Testis (tissue), 5 donors: ENCODE measurements at places on chromosomes 2 and 18. TPM values are rescaled to one million over a fixed set of nuclear protein-coding genes. Genes with fewer than 3 reads are reported as not detected.
A peak's percentile ranks its signal among the peaks of the same experiment; 100 is the strongest.

DNA sequence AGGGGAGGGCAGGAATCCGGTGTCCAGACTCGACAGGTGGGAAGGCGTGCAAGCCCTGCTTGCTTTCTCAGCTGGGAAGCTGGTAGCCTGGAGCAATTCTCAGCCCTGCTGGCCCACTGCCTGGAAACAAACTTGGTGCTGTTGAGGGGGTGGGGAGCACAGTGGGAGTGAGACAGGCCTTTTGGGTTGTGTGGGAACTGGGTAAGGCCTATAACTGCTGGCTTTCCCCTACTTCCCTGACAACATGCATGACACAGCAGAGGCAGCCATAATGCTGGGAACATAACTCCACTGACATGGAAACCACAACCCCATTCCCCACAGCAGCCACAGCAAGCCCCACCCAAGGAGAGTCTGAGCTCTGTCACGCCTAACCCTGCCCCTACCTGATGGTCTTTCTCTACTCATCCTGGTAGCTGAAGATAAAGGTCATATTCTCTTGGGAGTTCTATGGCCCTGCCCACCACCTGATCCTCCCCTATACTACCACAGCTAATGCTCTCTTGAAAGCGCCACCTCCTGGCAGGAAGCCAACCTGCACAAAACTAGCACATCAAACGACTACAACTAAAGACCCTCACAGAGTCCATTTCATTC is 122.9 kb upstream of the ACVR1C start:
- H3K27me3 ChIP-seq = no peaks in the 10 kb centered on the region
- no peak for DNase-seq

The UGT1A8 gene
- total RNA-seq = 0.19 TPM

The KIAA2012 gene
- total RNA-seq = 1.3 TPM

GRCh38 chr2:238724728-238725127 is 123.2 kb upstream of the TWIST2 start:
- H3K4me1 ChIP-seq = peaks cover 12% of the 10 kb centered on the region
- DNase-seq = peak; percentile 15
- H3K27ac ChIP-seq = peak overlapping the region; percentile 26
- no peak overlapping the region for H3K4me3 ChIP-seq

- no peak overlapping the region for H3K4me3 ChIP-seq
- no peak for DNase-seq
- H3K4me1 ChIP-seq = no peaks in the 10 kb centered on the region
- no peaks in the 10 kb centered on the region for H3K36me3 ChIP-seq
Measured at GRCh38 chr18:45175511-45175910, 439.8 kb upstream of the SLC14A2 start.

DNA sequence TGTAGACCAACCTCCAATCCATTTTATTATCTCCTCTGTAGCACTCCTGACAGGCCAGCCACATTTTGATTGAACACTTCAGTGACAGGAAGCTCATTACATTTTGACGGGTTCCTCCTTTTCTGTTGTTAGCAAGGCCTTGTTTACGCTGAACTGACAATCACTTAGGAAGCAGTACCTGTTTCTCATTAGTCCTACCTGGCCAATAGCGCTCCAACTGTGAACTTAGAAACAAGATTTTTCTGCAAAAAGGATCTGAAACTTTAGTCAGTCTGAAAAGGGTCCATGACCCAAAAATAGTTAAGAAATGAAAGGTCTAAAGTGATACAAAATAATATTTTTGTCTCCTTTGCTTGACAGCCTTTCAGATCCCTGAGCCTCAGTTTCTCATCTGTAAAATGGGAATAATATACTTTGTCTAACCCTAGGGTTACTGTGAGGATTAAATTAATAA is 119.6 kb upstream of the MSTN start:
- H3K27me3 ChIP-seq = no peaks in the 10 kb centered on the region
- no peak for DNase-seq
- H3K4me3 ChIP-seq = no peak overlapping the region

GRCh38 chr2:242098034-242098433 is 228.5 kb downstream of the RTP5 start:
- H3K36me3 ChIP-seq = no peaks in the 10 kb centered on the region
- H3K27ac ChIP-seq = no peak overlapping the region
- H3K27me3 ChIP-seq = no peaks in the 10 kb centered on the region
- no peaks in the 10 kb centered on the region for H3K4me1 ChIP-seq

DNA sequence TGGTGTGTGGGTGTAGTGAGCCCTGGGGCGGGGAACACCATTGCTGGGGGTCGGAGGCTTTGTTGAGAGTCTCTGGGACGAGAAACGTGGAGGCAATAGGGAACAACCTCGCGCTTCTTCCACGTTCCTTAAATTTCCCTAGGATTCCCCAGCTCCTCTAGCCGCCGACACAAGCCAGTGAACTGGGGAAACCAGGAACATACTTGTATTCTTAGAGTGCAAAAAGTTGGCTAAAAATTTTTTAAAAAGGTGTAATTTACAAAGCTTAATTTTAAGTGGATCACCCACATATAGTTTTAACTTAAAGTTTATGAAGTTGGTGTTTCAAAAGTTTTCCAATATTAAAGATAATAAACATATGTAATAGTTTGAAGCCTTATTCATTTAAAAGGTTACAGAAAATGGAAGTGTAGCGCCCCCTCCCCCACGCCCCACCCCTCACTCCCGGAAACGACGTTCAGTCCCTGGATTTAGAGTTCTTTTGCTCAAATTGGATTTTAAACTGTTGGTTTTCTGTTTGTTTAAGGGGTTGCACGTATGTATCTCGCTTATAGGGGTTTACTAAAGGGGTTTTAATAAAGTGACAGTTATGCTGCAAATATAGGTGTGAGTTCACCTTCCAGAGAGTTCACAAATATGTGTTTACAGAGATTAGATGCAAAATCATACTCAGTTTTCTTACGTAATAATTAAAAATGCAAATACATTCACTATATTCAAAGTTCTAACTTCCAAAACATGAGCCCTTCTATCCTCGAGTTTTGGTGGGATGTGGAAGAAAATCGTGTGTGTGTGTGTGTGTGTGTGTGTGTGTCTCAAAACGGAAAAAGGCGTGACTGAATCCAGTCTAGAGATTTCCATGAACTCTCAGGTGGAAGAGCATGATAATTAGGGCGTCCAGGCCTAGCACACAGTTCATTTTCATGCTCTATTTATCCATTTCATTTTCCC is 872 bp downstream of the DSG2 start:
- no peaks in the 10 kb centered on the region for H3K4me1 ChIP-seq
- H3K4me3 ChIP-seq = peak overlapping the region; percentile 60
- no peaks in the 10 kb centered on the region for H3K27me3 ChIP-seq
- DNase-seq = no peak
- no peaks in the 10 kb centered on the region for H3K36me3 ChIP-seq

DNA sequence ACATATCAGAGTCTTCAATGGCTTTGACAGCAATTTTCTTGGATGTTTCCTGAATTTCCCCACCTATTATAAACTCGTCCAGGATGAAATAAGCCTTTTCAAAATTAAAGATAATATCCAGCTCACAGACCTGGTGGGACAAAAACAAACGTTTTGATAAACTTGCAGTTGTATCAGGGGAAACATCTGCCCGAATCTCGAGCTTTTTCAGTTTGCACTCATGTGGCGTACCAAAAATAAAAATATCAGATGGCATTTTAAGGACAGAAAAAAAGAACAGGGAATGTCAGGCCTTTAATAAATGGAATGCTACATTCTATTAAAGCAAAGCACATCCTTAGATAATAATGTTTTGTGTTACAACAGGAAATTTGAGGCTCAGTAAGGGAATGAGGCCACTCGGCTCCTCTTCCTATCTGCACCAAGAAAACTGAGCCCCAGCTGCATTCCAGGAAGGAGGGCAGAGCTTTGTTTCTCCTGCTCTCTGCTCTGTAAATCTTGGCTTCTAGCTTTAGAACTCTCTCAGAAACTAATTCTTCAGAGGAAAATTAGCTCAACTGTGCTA is 72.1 kb downstream of the AP1S3 start:
- no peak overlapping the region for H3K4me3 ChIP-seq
- no peaks in the 10 kb centered on the region for H3K27me3 ChIP-seq
- no peaks in the 10 kb centered on the region for H3K4me1 ChIP-seq

GRCh38 chr2:82137441-82137840 is 1832.9 kb upstream of the LRRTM1 start:
- no peak overlapping the region for H3K4me3 ChIP-seq
- H3K4me1 ChIP-seq = no peaks in the 10 kb centered on the region
- DNase-seq = no peak
- no peaks in the 10 kb centered on the region for H3K27me3 ChIP-seq

DNA sequence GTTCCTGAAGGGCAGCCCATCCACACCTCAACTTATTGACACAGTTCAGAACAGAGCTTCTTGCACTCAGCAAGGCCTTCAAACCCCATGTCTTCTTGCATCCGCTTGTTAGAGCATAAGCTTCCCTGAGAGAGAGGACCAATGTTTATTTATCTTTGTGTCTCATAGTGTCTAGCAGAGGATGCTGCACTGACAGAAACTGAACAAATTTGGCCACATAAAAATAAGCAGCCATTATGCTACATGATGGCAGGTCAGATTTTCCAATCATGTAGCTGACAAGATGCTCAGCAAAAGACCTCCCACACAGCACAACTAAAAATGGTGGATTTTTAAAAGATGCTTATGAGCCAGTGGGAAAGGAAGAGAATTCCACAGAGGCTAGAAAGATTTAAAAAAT is 38.1 kb upstream of the SIGLEC15 start:
- no peaks in the 10 kb centered on the region for H3K27me3 ChIP-seq
- H3K4me3 ChIP-seq = no peak overlapping the region
- DNase-seq = no peak
- no peaks in the 10 kb centered on the region for H3K36me3 ChIP-seq
- H3K27ac ChIP-seq = no peak overlapping the region

DNA sequence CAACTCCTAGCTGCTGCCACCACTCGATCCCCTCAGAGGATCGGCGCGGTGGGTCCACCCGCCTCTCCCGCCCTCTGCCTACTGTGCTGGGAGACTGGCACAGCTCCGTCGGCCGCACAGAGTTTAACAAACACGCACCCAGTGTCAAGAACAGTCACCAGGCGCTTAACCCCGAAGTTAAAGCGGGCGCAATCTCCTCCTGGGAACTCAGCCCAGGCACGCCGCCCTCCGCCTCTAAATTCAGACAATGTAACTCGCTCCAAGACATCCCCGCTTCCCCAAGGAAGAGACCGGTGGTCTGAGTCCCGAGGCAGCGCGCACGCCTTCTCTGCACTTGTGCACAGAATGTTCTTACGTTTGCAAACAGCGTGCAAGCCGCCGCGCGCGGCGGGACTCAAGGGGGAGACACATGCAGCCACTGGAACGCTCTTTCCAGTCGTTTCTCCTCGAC is 533 bp downstream of the CXCR4 start:
- H3K4me3 ChIP-seq = peak overlapping the region; percentile 46
- peak overlapping the region; percentile 47 for H3K27ac ChIP-seq
- no peaks in the 10 kb centered on the region for H3K36me3 ChIP-seq
- H3K4me1 ChIP-seq = peaks cover 5% of the 10 kb centered on the region
- H3K27me3 ChIP-seq = no peaks in the 10 kb centered on the region

- DNase-seq = no peak
- H3K27me3 ChIP-seq = no peaks in the 10 kb centered on the region
- H3K4me3 ChIP-seq = no peak overlapping the region
Measured at GRCh38 chr2:113877711-113878598, 11.9 kb upstream of the ACTR3 start.
